ENCODE measurements at places on chromosomes 12 and 14.

DNA sequence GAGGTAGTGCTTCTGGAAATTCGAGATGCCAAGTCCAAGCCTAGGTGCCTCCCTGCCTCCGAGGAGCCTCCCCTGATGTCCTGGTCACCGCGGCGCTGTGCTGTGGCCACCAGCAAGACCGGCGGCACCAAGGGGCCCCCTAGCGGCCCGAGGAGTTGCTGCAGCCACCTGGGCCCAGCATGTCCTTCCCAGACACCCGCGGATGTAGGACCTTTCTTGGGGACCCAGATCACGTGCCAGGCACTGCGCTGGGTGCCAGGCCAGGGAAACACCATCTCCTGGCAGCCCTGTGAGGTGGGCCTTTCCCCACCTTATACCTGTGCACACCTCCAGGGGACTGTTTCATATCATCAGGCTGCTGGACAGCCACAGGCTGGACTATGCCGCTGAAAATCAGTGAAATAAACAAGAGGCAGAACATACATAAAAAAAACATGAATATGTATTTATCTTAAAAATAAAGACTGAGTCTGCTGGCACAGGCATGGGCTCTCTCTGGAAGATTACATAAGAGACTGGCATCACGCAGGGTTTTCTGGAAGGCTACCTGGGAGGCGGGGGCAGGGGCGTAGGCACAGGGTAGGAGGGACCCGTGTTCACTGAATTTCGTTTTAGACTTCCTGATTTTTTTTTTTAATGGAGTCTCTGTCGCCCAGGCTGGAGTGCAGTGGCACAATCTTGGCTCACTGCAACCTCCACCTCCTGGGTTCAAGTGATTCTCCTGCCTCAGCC is 15.9 kb upstream of the HHIPL1 start:
- peak; percentile 78 for DNase-seq

- no peak for DNase-seq
Measured at GRCh38 chr14:36570065-36570464, 12.3 kb downstream of the NKX2-8 start.

- no peak for DNase-seq
Measured at GRCh38 chr12:129961091-129961490, 57.3 kb upstream of the TMEM132D start.

- DNase-seq = peak; percentile 78
Measured at GRCh38 chr12:57454566-57455373, at the start of gene INHBE. Gene INHBE (plus strand): TSS chr12:57455307. CDS start chr12:57455537, 230 bp downstream.

DNA sequence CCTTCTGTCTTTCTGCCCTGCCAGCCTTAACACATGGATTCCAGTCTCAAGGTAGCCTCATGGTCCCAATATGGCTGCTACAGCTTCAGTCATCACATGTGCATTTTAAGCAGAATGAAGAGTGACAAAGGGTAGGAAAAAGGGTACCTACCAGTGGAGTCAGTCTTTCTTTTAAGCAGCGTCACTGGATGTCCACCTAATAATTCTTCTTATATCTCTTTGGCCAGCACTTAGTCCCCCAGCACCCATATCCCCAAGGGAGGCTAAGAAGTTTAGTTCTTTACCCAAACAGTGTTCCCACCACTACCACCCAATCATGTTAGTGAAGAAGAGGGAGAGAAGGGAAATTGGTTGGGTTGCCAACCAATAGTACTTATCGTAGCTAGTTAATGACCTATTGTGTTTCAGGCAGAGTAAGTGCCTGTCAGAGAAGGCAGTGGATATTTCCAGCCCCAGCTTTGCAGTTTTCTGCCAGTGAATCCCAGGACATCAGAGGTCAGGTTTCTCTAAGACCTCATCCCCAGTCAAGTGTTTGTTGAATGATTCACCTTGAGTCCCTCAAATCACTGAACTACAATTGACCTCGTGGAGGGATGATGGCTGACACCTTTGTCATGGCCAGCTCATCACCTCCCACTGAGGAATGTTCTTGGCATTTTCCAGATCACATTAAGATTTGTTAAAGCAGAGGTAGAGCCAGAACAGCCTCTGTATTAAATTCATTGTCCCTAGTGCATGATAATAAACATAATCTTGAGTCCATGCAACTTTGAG is 250.9 kb upstream of the CRY1 start:
- peak; percentile 64 for DNase-seq

DNA sequence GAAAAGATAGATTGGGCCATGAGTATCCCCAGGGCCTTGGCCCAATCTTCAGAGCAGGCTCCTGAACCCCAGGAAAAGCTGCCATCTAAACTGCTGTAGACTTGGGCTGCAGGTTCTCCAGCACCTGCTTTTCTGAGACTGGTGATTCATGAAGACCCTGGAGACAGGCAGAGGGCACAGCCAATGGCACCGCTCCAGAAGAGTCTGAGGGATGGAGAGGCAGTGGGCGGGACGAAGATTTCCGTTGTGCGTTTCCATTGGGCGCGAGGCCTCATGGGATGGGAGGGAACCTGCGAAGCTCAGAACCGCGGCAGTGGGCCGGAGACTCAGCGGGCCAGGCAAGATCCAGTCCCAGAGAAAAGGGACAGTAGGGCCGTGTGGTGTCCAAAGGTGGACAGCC is 375.1 kb downstream of the IPO8 start:
- no peak for DNase-seq

GRCh38 chr14:71591929-71592328 is 340.3 kb upstream of the RGS6 start:
- DNase-seq = peak; percentile 83

DNA sequence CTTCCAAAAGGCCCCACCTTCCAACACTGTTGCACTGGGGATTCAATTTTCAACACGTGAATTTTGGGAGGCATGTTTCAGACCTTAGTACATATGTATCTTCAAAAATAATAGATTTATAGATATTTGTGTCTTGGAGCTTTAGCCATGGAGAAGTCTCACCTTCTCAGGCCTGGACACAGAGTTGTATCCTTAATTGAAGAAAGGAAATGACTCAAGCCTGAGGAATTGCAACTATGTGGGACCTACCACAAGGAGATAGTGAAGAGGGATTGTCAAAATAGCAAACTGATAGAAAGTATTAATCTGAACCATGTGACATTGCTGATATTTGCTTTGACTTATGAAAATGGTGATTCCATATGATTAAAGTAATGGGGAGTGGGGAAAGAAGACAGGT is 89.8 kb downstream of the ACSS3 start:
- peak; percentile 39 for DNase-seq

DNA sequence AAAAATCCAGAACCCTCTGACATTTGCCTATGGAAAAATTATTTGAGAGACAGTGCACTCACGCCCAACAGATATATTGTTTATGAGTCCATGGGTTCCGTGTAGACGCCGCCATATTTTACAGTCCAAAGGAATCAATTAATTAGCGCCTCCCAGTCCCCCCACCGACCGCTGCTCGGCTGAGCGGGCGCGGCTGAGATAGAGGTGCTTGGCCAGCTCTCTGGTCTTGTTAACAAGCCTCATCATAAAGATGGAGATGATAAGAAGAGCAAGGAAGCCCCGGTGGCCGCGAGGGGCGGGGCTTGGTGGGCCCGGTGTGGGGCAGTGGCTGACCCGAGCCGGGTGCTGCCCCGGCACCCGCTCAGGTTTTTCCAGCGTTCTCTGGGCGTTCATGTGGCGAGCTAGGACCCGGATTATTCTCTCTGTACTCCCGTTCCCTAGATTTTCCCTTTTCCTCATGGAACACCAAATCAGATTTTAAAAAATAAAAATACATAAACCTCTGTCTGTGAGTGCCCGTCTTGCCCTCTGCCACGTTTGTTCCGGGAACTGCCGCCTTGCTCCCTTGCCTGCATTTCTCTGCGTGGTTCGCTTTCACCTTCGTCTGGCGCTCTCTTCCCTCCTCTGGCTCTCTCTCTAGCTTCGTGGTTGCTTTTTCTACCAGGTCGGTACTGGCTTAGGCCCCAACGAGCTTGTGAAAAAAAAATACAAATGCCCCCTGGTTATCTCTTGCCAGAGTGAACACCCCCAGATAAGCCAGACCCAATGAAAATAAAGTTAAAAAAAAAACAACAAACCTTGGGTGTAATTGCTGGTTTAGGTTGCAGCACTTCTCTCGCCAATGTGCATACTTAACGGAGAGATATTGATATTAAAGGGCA is 9.0 kb downstream of the HOXC12 start:
- no peak for DNase-seq

DNA sequence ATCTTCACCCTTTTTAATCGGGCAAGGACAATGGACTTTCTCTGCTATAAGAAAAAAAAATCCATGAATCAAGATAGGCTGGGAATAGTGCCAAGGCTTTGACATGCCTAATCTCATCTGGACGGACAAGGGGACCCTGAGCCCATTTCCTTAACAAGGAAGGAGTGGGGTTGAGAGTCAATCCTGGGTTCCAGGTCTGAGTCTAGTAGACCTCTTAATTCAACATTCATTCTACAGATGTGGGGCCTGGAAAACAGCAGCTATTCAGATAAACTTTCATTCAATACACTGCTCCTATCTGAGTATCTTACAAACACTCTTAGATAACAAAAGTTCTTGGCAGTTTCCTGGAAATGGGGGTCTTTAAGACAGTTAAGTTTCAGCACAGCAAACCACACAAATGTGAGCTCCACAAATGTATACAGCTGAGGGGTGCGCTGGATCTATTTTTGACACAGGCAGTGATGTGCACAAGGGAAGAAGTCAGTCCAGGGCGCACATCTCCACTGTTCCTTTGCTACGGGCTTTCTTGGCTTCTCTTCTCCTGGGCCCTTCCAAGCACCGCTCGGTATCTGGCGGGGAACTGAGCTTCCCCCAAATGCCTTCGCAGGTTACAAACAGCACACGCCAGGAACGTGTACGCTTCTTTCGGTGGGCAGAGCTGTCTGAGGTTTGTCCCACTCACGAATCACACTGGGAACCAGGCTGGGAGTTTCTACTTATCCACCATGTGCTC is 82.2 kb upstream of the GPR68 start:
- no peak for DNase-seq

DNA sequence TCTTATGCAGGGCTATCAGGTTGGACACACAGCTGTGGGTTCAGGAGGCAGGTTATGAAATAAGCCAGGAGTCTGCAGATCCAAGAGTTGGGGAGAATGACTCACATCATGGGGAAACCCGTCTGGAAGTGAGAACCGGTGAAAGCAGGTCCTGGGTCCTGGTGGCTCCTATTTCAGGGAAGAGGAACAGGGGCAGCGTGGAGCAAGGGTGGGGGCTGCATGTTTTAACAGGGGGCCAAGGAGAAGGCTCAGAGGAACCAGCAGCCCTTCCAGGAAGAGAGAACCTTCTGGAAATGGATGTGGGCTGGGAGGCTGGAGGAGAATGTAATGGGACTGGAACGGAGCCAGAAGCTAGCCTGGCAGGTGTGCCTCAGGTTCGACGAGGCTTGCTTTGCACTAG is 7.8 kb upstream of the KRT74 start:
- DNase-seq = peak; percentile 29

- DNase-seq = no peak
Measured at GRCh38 chr14:24633353-24633752, 637 bp downstream of the GZMB start.

DNA sequence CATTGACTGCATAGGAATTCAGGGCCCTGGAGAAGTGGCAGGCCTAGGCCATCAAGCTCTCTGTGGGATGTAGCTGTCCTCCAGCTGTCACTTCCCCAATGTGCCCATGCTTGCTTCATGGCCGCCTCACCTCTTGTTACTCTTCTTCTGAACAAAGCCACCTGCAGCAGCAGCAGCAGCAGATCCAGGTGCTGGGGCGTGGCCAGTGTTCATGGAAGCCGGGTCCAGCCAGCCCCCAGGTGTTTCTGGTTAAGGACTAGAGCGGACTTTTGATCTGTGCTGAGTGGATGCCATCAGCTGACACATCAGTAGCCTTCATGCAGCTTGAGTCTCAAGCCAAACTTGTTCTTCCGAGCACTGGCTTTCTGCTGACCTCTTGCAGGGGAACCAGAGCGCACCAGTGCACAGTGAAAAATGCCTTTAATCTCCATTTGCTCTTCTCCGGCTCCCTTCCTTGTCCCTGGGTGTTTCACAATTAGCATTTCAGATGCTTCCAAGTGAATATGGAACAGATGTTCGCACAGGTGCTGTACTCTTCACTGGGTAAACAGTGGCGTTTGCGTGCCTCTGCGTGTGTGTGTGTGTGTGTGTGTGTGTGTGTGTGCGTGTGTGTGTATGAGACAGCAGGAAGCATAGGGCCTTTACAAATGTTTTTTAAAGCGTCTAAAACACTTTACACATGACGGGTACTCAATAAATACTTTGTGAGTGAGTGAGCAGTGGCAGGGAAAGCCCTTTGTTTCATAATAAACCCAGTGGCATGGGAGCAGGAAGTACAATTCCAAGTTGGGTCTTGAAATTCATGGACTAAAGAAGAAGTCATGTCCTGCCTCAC is 20.1 kb downstream of the TPCN1 start:
- DNase-seq = no peak

DNA sequence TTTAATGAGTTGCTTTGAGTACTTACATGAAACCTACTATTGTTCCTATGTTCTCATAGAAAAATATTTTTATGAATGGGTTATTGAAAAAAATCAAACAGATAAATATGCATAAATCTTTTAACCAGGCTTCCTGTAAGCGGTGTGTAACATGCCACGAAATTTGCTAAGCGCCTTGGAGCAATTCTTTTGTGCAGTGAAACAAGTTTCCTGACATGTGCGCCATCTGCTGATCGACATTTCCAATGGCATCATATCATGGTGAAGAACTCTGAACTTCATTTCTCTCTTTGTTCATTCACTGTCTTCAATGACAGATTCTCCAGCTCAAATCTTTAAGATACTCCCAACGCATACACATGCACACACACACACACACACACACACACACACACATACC is 145.6 kb upstream of the NAV3 start:
- peak; percentile 88 for DNase-seq

GRCh38 chr12:29425722-29426121 is 44.8 kb upstream of the ERGIC2 start:
- peak; percentile 35 for DNase-seq

GRCh38 chr12:52423035-52423434 is 11.1 kb downstream of the KRT75 start:
- DNase-seq = no peak

GRCh38 chr12:30010071-30011052 is 226.6 kb upstream of the TMTC1 start:
- no peak for DNase-seq

- no peak for DNase-seq
Measured at GRCh38 chr14:97757491-97757890, 960.3 kb downstream of the VRK1 start.

DNA sequence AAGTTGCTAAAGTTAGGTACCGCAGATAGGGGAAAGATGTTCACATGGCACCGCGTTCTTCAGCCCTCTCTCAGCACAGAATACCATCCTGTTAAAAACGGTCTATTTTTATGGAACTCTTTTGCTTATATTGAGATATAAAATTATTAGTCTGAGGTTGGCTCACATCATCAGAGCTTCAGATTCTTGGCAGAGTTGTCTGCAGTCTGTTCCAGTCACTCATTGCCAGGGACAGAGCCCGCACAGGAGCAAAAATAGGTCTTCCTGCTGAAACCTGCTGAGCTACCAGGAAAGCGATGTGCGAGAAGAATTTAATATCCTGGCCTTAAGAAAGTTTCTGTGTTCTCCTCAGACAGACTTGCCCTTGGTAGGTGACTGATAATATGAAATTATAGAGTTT is 249.8 kb downstream of the VRK1 start:
- no peak for DNase-seq
